ENCODE measurements at places on chromosomes 7 and 10.

GRCh38 chr7:54859066-54859465 is 100.1 kb upstream of the SEC61G start:
- no peak for DNase-seq

GRCh38 chr10:8057636-8058273 is 3.3 kb downstream of the GATA3 start:
- no peak for DNase-seq

- no peak for DNase-seq
Observed at GRCh38 chr10:10038348-10038747, 979.3 kb upstream of the CELF2 start.

GRCh38 chr10:37275216-37275777 is 149.9 kb downstream of the ANKRD30A start:
- no peak for DNase-seq

GRCh38 chr10:99966306-99966705 is 43.4 kb downstream of the DNMBP start:
- no peak for DNase-seq

DNA sequence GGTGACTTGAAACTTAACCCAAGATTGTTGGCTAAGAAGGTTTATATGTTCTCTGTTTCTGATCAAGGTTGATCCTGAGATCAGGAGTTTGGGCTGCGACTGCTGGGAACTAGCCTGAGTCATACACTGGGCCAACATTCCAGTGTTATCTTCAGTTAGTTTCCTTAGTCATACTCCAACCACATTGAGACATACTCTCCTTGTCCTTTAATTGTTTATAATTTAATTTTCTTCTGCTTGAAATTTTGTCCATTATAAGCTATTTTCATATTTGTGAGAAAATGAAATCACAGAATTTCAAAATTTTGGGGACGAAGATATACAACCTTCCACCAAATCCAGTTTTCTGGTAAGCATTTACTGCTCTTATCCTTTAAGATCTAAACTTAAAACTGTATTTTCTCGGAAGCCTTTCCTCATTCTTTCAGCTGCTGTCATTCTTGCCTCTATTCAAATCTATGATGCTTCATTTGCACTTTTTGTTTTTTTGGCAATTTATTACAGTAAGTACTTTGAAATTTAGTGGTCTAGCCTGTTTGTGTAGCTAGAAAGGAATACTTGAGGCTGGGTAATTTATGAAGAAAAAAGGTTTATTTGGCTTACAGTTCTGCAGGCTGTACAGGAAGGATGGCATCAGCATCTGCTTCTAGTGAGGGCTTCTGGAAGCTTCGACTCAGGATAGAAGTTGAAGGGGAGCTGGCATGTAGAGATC is 63.4 kb upstream of the POT1 start:
- DNase-seq = no peak

GRCh38 chr10:91820144-91820543 is 21.9 kb downstream of the TNKS2 start:
- no peak for DNase-seq

DNA sequence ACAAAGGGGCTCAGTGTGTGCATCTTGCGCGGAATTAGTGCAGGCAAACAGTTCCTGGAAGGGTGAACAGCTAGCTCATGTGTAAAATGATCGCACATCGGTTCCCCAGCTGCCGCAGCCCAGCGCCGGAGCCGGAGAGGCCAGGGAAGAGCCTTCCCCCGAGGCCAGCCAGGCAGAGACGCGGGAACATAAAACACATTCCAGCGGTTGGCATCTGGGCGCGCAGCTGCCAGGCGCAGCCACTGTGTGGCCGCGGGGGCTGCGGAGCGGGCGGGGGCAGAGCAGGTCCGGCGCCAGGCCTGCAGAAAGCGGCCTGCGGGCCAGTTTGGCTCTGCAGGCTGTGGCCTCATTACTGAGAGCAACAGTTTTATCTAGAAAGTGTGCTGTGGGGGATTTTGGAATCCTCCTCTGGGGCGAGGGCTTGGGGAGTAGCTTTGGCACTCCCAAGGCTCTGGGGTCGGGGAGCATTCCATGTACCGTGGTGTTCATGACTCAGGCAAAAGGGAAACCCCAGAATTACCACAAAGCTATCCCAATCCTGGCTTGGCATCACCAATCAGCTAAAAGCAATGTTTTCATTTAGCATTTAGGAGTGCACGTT is 74.3 kb downstream of the SAMD9 start:
- DNase-seq = no peak

- no peak for DNase-seq
Observed at GRCh38 chr10:78905015-78905956, 163.5 kb upstream of the ZMIZ1 start.

DNA sequence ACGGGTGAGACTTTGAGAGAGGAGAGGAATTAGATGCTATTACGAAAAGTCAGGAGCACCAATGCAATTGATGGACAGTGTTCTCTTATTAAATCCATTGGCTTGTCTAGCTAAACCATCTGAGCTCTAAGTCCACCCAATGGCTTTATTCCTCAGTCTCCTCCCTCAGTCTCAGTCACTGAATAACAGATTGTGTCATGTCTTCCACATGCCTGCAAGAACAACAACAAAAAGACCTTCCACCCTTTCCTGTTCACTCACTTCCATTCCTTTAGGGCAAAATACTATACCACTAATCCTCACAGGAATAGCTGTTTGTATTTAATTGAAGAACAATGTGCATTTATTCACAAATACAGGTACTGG is 154.8 kb upstream of the LAMB4 start:
- no peak for DNase-seq

DNA sequence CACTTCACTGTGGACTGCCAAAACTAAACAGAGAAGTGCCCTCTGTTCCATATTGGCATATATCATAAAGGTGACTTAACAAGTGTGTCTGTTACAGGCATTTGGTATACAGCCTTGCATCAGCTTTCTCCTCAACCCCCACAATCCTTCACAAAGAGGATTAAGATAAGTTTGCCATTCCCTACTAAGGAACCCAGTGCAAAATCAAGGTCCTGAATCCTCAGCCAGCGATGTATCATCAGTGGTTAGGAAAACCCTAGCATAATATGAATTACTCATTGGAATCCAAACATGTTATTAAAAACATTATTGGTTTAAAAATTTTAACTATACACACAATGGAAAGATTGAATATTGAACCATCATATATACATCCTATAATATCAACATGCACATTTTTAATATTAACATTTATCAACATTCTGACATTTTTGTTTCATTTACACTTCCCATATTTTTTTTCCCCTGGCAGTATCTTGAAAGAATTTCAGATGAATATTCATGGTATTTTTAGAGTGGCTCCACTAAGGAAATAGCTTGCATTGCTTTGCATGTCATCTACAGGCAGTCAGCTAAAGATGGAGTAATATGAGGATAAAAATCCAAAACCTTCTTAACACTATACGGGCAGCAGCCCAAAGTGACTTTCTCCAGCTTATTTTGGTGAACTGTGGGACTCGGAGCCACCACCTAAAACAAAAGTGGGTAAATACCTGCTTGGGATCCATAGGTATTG is 215.6 kb upstream of the CHRM2 start:
- no peak for DNase-seq

- no peak for DNase-seq
Observed at GRCh38 chr7:40279991-40280390, 145.2 kb downstream of the SUGCT start.

- DNase-seq = no peak
Observed at GRCh38 chr7:67637023-67637358, 640.4 kb downstream of the TYW1 start.

GRCh38 chr10:50794490-50794889 is 54.8 kb downstream of the ASAH2B start:
- no peak for DNase-seq

DNA sequence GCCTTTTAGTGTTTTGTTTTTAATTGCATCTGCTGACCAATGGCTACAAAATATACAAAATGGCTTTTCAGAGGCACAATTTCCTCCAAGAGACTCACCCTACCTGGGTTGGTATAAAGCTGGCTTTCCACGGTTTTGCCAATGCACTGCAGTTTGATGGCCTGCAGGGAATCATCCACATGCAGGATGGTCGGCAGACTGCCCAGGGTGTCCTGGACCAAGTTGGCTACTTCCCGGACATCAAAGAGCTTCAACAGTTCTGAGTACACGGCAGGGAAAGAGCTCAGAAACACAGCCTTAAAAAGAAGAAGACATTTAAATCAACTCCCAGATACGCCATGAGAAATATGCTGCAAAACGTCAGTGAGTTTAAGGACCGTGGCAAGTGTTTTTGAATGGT is 301.0 kb upstream of the IMMP2L start:
- no peak for DNase-seq

GRCh38 chr7:56081626-56082340 is 11.0 kb downstream of the PHKG1 start:
- DNase-seq = no peak

- no peak for DNase-seq
Observed at GRCh38 chr10:5292196-5292735, 72.5 kb upstream of the UCN3 start.
